ENCODE measurements at places on chromosomes 1 and 21. TPM values are rescaled to one million over a fixed set of nuclear protein-coding genes. Genes with fewer than 3 reads are reported as not detected.

GRCh38 chr1:169113613-169114119 lies 7.2 kb downstream of the ATP1B1 start:
- DNase-seq = no peak

DNA sequence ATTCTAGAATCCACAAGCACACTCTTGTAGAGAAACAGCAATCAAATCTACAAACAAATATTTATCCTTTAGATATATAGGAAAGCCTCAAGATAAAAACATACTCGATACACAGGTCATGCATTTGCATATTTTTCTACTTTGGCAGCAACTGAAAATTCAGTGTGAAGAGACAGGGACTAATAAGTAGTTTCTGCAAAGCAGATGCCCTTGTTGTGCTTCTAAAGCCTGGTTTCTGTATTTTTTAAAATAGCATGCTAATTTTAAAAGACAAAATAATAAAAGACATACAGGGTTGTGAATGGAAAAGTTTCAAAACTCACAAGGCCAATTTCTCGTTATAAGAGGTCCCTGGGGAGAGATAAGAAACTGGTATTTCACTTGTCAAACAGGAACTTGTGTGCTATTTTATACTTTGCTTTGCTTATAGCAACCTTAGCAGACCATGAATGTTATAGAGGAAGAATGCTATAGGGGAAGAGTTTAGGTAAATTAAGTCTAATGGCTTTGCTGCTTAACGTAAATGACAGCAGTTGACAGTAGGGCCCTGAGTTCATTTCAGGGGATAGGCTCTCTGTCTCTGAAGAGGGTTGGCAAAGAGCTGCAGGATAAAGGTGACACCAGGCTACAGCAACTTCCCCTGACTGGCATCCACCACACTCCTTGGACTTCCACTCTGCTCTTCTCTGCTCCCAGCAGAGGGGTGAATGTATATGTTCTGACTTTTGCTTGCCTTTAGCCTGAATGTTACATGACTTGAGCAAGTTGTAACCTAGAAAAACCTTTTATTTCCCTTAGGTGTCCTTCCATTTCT lies 9.4 kb upstream of the RGS13 start:
- DNase-seq = no peak

DNA sequence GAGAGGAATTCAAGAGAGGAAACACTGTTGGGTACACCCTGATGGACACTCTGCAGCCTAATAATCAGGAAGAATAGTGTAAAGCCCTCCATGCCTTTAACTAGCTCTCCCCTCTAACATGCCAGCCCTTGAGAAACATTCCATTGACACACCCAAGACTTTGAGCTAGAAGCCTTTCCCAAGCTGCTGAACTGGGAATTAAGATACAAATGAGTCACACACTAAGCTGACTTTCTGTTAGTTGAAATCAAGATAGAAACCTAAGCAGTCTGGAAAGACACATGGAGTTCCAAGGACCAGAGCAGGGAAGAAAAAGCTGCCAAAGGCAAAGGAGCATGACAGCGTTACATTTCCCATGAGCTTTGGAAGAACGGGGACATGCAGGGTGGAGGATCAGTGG lies 380.8 kb downstream of the NPHP4 start:
- no peak for DNase-seq

DNA sequence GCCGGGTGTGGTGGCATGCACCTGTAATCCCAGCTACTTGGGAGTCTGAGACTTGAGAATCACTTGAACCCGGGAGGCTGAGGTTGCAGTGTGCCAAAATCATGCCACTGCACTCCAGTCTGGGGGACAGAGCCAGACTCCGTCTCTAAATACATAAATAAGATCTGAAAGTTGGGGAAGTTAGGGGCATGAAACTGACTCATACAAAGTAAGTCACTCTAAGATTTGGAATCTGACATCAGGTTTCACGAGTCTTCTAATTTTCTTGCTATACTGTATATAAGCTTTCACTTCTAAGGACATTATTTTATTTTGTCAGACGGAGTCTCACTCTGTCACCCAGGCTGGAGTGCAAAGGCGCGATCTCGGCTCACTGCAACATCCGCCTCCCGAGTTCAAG lies 30.1 kb downstream of the RNF19B start:
- no peak for DNase-seq

- DNase-seq = no peak
These were observed 3.6 kb downstream of the NRAS start for GRCh38 chr1:114712977-114713376.

GRCh38 chr1:244154872-244155531 lies 103.9 kb downstream of the ZBTB18 start:
- DNase-seq = no peak

- DNase-seq = no peak
These were observed 65.6 kb upstream of the DMRTA2 start for GRCh38 chr1:50488876-50489275.

DNA sequence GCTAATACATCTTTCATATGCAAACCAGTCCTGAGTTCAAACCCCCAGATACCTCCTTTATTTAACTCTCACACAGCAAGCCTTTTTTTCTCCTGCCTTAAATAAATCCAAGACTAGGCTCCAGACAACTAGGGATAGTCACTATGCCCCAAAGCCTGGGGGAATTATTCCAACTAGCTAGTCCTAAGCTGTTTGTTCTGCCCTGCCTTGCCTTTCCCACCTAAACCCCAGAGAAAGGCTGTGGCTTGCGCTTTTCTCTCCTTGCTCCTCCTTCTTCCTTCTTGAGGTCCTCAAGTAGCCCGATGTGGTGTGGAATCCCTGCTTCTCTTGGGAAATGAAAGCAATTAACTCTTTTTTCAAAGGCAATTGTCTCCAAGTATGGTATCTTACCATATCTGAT lies 31.8 kb downstream of the C1orf87 start:
- DNase-seq = no peak

DNA sequence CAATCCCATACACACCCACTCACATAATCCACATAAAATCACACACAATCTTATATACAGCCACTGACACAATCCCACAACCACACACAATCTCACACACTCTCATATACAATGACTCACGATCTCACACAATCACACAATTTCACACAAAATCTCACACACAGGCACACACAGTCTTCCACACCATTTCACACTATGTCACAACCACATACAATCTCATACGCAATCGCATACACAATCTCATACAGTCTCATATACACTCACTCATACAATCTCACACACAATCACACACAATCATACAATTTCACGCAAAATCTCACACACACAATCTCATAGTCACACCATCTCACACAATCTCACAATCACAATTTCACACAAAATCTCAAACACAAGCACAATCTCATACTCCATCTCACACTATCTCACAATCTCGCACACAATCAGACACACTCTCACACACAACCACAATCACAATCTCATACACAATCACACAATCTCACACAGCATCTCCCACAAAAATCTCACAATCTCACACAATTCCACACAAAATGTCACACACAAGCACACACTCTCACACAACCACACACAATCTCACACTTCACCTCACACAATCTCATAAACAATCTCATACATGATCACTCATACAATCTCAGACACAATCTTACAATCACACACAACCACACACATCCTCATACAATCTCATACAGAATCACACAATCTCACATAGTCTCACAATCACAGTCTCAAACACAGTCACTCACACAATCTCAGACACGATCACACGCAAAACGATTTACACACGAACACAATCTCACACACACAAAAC lies 18.5 kb downstream of the CASZ1 start:
- no peak for DNase-seq

The OR2G6 gene
- total RNA-seq = not detected

All from activated CD4-positive, alpha-beta T cell treated with anti-CD3 and anti-CD28 coated beads for 36 hours (primary cell).